ENCODE measurements at places on chromosomes 1 and 21. TPM values are rescaled to one million over a fixed set of nuclear protein-coding genes. Genes with fewer than 3 reads are reported as not detected.
A peak's percentile ranks its signal among the peaks of the same experiment; 100 is the strongest.

DNA sequence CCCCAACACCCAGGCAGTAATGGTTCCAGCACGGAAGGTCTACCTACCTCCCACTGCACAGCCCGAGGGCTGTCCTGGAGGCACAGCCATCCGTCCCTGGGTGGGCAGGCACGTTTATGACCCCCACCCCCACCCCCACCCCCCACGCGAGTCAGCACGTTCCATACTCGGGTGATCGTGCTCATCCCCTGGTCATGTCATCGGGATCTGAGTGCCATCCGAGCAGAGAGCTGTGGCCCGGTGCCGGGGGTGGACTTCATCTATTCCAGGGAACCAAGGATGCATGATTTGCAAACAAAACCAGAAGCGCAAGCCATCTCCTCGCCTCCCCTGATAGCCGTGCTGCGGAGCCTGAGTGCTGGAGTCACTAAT is 1.1 kb downstream of the TSPEAR start:
- DNase-seq, result peak; percentile 29

DNA sequence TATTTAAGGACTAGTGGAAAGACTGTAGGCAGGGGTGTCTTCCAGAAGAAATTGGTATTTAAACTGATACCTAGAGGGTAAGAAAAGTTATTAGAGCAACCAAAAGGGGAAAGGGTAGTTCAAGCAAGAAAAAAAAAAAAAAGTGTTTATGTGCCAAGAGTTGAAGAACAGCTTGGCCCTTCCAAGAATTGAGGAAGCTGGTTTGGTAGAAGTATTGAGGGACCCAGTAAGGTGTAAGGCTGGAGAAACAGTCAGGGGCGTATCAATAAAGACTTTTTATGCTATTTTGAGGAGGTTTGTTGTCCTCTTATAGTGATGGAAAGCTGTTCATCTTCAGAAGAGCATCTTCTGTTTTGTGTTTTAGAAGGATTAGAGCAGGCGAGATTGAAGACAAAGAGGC is 108.3 kb downstream of the PTPRC start:
- no peak for DNase-seq

GRCh38 chr1:12148160-12148957 is 18.4 kb upstream of the TNFRSF1B start:
- DNase-seq, result no peak

DNA sequence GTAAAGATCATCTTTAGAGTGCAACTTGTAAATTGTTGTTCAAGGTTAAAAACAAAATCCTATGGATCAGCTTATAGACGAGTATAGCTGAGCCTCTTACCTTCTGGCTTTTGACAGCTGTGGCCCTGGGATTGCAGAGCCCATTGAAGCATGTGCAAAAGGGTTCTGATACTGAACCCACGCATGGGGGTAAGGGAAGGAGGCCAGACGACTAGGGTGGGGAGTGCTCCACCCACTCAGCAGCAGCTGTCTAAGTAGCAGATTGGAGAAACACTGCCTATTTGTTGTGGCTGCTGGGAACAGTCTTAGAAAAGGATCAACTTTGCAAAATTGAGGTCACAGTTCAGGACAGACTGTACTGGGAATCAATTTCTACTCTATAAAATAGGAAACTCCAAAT is 16.1 kb downstream of the CD101 start:
- DNase-seq, result no peak

- no peak for DNase-seq
These were observed 6.0 kb downstream of the TOR1AIP1 start for GRCh38 chr1:179888071-179888470.

DNA sequence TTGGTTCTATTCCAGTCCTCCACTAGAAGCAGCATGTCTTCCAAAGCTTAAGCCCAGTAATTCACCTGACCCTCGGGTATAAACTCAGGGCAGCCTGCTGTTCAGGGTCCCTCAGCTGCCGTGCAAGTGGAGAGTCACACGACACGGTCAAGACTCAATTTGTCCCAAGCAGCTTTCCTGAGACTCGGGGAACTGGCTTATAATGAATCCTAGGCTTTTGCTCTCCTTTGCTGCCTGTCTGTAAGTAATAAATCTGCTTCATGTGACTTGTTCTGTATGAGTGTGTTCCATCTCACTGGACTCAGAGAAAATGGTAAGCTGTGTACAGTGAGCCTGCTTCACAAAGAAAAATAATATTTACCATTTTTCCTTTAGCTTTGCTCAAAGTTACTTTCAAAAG is 119.8 kb downstream of the CYYR1 start:
- no peak for DNase-seq

DNA sequence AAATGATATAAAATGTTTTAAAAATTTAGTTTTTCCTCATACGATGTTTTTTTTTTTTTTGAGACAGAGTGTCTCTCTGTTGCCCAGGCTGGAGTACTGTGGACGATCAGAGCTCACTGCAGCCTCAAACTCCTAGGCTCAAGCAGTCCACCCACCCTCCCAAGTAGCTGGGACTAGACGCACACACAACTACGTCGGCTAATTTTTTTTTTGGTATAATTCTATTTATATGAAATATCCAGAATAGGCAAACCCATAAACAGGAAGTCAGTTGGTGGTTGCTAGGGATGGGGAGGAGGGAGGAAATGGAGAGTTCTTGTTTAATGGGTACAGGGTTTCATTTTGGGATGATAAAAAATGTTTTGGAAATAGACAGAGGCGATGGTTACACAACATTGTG is 56.5 kb downstream of the WARS2 start:
- DNase-seq, result no peak

GRCh38 chr1:163357378-163357777 is 35.6 kb downstream of the NUF2 start:
- no peak for DNase-seq

FOXD2 gene
- total RNA-seq, result 0.34 TPM
